ENCODE measurements at places on chromosomes 5 and 9.
A peak's percentile ranks its signal among the peaks of the same experiment; 100 is the strongest.

DNA sequence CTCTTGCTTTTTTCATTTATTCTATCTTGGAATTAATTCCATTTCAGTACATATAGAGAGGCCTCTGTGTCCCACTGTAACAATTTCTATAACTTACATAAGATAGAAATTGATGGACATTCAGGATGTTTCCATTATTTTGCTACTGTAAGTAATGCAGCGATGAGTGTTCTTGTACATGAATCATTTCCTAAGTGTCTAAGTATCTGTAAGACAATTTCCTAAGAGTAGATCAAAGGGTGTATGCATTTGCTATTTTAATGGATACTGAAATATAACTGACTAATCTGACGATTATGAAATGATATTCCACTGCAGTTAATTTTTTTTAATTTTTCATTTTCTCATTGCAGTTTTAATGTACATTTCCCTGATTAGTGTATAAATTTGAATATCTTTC lies 23.0 kb upstream of the RBM22 start:
- DNase-seq: no peak

- no peak for DNase-seq
Measured at GRCh38 chr9:131031642-131032005, 22.6 kb downstream of the LAMC3 start.

GRCh38 chr9:34612788-34613390 lies 992 bp upstream of the RPP25L start:
- peak; percentile 87 for DNase-seq

- DNase-seq: no peak
Measured at GRCh38 chr9:127878001-127878651, 651 bp upstream of the AK1 start.

- DNase-seq: no peak
Measured at GRCh38 chr5:54098267-54098666, 212.1 kb downstream of the ARL15 start.

All from hematopoietic multipotent progenitor cell treated with erythropoietin and hydrocortisone succinate and interleukin-3 and kit ligand, for 8 days (in vitro differentiated cells).